ENCODE measurements at places on chromosomes 16 and 17. TPM values are rescaled to one million over a fixed set of nuclear protein-coding genes. Genes with fewer than 3 reads are reported as not detected.

GRCh38 chr17:14121952-14122351 lies 52.6 kb downstream of the COX10 start:
- no peak for DNase-seq

NAGLU gene
- 26.4 TPM for total RNA-seq

DNA sequence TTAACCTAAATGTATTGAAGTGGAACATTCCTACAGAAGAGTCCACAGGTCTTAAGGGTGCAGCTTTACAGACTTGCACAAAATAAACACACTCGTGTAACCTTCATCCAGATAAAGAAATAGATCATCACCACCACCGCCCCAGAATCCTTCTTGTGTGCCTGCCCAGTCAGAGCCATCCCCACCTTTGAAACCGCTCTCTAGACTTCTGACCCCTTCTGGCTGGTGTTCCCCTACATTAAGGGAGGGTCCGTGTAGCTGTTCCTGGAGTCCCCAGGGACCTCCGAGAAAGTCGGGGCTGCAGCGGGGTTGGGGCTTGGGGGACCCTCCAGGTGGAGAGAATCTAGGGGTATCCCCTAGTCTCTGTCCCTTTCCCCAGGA lies 9.4 kb downstream of the TBX4 start:
- no peak for DNase-seq

- no peak for DNase-seq
Measured at GRCh38 chr17:61411261-61412142, 11.9 kb downstream of the TBX2 start.

ANKS3 gene
- total RNA-seq, result 37.0 TPM

DNA sequence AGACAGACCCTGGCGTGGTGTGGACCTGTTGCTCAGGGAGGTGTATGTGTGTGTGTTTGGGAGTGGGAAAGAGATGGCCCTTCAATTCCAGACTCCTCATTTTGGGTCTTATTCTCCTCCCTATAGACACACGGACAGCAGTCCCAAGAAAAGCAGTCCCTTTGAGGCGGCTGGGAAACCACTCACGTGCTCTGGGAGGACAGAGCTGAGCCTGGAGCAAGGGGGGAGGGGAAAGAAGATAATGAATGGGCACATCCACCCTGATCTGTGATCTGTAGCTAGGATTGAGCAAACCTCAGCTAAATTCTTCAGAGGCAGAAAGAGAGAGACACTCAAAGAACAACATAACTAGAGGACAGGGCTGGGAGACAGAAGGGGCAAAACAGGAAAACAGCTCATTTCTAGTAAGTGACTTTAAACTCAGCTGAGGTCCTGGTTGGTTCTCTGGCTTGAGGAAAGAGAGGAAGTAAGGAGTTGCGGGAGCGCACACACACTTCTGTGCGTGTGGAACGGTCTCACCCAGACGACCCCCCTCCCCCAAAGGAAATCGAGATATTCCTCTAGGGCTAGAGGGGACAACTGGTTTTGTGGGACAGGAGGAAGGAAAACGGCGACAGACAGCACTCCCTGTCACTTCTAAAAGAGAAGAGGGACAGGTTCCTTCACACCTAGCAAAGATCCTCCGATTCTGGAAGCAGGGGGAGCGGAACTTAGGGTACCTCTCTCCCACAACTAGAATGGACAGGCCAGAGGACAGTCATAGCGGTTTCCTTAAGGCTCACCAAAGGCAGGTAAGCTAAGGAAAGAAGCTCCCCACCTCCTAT lies 658 bp downstream of the RAB5C start:
- no peak for DNase-seq

- DNase-seq, result no peak
Measured at GRCh38 chr17:77189148-77189547, 48.4 kb downstream of the SEC14L1 start.

SDR42E1 gene
- 11.9 TPM for total RNA-seq

FAM117A gene
- 84.5 TPM for total RNA-seq

- DNase-seq, result no peak
Measured at GRCh38 chr17:79322211-79323123, 247.8 kb downstream of the ENGASE start.

- DNase-seq, result no peak
Measured at GRCh38 chr16:65114527-65114926, 7.3 kb downstream of the CDH11 start.

MTSS2 gene
- total RNA-seq, result 23.3 TPM

DNA sequence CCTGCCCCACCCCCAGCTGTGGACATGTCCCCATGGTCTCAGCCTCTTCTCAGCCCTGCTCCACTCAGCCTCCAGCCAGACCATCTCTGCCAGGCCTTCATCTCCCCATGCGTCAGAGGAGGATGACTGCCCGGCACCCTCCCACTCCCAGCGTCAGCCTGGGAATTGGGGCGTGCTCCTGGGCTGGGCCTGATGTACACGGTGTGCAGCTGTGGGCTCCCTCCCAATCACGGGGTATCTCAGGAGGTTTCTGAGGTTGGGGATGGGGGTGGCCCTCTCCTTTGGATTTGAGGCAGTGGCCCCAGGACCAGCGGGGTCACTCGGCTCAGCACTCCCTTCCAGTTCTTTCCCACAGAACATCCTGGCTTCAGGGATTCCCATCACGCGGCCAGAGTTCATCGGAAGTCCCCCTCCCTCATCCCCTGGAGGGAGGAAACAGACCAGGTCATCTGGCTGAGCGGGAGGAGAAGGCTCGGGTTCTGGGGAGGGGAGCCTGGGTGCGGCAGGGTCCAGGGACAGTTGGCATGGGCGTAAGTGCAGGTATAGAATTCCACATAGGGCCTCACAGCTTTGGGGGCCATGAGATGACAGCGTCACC lies 36.9 kb downstream of the SOCS3 start:
- no peak for DNase-seq

TEX2 gene
- total RNA-seq, result 12.9 TPM

- no peak for DNase-seq
Measured at GRCh38 chr17:67056746-67057490, 12.6 kb downstream of the CACNG1 start.

DNA sequence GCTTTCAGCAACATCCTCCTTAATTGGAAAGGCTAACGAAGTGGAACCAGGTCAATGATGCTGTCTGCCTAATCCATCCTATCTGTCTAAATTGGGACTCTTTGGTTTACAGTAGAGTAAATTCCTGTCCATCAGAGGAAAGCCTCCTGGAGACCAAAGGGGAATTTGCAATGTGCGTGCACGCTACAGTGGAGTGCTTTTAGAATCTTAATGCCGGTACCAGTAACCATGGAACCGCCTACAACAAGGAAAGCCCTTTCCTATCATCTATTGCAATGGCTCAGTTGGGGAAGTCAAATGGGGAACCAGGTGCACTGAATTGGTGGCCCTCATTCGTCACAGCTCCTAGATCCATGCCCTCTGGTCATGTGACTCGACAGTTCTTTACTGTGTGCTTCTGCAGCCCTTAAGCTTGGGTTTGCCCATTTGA lies 110.1 kb downstream of the XYLT1 start:
- no peak for DNase-seq

HSPB9 gene
- total RNA-seq, result not detected

TMC8 gene
- 370 TPM for total RNA-seq

CA7 gene
- total RNA-seq, result not detected

EPN3 gene
- total RNA-seq, result not detected

- DNase-seq, result peak; percentile 54
Measured at GRCh38 chr16:3963203-3963602, 82.7 kb upstream of the CREBBP start.

- no peak for DNase-seq
Measured at GRCh38 chr16:66263973-66264310, 102.5 kb upstream of the CDH5 start.

DNA sequence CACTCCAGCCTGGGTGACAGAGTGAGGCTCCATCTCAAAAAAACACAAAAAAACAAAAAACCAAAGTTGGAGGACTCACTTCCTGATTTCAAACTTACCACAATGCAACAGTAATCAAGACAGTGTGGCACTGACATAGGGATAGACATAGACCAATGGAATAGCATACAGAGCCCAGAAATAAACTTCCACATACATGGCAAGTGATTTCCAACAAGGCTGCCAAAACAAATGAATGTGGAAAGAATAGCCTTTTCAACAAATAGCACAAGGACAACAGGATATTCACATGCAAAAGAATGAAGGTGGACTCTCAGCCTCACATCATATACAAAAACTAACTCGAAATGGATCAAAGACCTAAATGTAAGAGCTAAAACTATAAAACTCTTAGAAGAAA lies 36.8 kb upstream of the RASD1 start:
- DNase-seq, result no peak

- no peak for DNase-seq
Measured at GRCh38 chr16:66271074-66272060, 95.1 kb upstream of the CDH5 start.

DNA sequence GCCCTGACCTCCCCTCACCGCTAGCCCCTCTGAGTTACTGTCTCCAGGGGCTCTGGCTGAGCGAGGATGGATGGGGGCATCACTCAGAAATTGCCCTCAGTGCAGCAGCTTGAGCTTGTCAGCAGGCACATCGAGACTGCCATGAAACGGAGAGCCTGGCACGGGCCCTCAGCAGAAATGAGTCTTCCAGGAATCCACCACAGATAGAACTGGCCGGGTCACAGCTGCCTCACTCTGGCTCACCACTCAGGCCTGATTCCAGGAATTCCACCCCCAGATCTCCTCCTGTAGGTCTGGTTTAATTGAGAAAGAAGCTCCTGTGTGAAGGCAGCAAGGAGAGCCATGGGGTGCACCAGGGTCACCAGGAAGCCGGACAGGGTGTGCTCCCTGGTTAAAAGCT lies 85.5 kb downstream of the GSG1L start:
- DNase-seq, result no peak

NPW gene
- not detected for total RNA-seq

GRCh38 chr16:88524973-88525662 lies 45.1 kb upstream of the ZC3H18 start:
- no peak for DNase-seq

MYH13 gene
- total RNA-seq, result not detected

DNA sequence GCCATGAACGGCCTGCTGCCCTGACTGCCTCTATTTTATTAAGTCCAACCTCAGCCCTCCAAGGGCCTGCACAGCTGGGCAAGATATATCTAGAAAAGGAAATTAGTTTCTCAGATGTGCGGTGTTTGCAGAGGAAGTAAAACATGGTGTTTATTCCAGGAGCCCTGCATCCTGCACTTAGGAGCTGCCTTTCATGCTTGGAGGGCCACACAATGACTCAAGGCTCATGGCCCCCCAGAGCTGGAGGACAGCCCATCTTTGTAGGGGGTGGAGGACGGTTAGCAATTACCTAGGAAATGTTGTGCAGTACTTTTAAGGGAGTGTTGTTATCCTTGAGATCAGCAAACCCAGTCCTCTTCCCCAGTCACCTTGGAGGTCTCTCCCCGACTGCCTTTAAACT lies 80.5 kb downstream of the COPRS start:
- no peak for DNase-seq

GRCh38 chr16:81720973-81721906 lies 57.9 kb upstream of the PLCG2 start:
- DNase-seq, result no peak

DNA sequence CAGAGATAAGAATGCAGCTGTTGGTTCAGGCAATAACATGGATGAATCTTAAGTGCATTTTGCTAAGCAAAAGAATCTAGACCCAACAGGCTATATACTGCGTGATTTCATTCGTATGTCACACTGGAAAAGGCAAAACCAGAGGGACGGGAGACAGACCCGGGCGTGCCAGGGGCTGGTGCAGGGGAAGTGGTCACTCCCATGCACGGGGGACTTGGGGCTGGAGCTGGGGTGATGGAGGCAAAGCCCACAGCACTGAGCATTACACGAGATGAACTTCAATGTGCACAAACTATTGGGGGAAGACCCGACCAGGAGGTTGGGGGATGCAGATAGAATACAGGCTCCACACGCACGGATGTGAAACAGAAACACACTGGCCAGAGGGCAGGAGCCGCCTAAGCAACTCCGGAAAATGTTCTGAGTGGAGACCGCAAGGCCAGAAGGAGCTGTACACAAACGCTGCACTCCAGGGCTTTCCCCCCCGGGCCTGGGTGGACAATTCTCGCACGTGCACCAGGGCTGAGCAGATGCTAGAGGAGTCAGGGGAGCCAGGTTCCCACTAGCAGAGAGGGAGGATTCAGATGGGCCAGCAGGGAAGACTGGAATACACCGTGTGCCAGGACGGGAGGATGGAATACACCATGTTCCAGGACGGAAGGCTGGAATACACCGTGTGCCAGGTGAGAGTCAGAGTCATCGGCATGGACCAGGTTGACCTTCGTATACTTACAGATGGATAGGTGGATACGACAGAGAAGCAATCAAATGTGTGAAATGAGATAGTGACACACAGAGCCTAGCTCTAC lies 11.3 kb downstream of the LMF1 start:
- no peak for DNase-seq

DNA sequence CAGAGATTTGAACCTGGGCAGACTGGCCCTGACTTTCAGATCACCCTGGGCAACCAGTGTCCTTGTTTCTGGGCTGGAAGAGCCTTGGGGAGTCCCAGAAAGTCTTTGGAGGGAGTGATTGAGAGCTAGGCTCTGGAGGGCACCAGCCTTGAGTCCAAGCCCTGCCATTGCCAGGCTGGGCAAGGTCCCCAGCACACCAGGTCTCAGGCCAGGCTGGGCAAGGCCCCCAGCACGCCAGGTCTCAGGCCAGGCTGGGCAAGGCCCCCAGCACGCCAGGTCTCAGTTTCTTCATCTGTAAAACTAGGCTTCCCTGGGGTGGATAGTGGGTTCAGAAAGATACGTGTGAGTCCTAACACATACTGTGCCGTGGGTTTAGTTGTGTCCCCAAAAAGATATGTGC lies 135.0 kb downstream of the IRF8 start:
- no peak for DNase-seq

ZNF778 gene
- total RNA-seq, result 8.7 TPM

DNA sequence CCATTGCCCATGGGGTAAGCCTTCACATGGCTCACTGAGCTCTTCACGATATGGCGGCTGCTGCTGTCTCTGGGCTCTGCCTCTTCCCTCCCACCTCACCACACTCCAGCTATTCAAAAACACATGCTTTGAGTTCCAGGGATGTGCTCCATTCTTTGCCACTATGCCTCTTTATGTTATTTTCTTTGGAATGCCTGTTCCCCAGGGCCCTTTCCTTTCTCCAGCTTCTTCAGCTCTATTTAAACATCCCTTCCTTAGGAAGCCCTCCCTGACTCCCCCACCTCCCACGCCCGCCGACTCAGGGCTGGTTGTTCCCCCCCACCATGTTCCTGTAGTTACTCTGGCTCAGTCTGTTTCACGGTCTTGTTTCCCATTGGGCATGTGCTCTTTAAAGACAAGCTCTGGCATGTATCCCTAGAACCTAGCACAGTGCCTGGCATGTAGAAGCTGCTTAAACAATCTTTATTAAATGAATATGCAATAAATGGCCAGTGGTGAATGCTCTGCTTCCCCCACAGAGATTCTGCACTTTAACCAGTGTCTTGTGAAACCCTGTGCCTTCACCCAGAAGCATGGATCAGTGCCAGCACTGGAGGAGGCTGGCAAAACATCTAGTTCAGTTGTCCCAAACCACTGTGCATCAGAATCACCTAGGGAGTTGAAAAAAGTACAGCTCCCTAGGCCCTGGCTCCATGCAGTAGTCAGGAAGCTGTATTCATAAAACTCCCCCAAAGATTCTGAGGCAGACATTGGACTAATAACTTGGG lies 6.9 kb downstream of the MYCBPAP start:
- DNase-seq, result no peak
